COLO829 (cell line): ENCODE measurements at places on chromosomes 6 and 20.

- DNase-seq: no peak
These were observed 233.9 kb downstream of the SAMD5 start for GRCh38 chr6:147742440-147742839.

DNA sequence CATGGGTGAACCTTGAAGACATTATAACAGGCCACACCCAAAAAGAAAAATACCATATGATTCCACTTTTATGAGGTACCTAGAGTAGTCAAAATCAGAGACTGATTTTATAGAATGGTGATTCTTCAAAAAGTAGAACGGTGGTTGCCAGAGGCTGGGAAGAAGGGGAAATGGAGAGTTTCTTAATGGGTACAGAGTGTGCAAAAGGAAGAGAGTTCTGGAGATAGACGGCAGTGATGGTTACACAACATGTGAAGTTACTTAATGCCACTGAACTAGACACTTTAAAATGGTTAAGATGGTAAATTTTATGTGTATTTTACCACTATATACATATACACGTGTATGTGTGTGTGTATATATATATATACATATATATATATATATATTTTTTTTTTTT is 80.8 kb downstream of the PRND start:
- no peak for DNase-seq

- DNase-seq: no peak
These were observed 7.5 kb upstream of the APCDD1L start for GRCh38 chr20:58522666-58523065.

GRCh38 chr6:100237821-100238220 is 226.9 kb downstream of the SIM1 start:
- no peak for DNase-seq

DNA sequence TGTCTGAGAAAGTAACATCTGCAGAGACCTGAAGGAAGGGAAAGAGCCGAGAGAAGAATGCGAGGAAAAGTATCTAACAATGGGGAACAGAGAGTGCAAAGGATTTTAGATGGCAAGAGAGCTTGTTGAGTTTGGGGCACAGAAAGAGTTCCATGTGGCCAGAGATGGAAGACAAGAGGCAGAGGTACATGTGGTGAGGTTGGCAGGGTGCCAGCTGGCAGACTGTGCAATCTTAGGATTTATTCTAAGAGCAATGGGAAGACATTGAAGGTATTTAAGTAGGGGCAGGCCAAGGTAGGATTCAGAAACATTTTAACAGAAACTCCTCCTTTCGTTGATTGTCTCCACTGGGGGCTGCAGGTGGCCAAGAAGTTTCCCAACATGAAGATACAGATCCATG is 20.4 kb upstream of the LBP start:
- DNase-seq: no peak

- no peak for DNase-seq
These were observed 294.3 kb upstream of the MAN1A1 start for GRCh38 chr6:119643876-119644275.

DNA sequence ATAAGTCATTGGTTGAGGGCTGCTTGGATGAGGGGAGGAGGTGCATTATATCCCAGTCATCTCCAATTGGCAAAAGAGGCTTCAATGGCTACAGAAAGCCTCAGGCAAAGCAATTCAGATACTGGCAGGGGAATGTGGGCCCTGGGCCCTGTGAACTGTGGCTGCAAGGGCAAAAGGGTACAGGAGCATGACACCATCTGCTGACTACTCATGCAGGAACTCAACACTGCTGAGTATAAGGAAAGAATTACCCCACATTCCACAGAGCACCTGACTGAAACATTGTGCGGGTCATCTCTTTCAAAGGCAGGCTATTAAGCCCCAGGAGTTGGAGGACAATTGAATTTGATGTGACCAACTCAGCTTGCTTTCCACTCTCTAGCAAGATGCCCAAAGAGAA is 92.1 kb upstream of the SPTLC3 start:
- DNase-seq: no peak

DNA sequence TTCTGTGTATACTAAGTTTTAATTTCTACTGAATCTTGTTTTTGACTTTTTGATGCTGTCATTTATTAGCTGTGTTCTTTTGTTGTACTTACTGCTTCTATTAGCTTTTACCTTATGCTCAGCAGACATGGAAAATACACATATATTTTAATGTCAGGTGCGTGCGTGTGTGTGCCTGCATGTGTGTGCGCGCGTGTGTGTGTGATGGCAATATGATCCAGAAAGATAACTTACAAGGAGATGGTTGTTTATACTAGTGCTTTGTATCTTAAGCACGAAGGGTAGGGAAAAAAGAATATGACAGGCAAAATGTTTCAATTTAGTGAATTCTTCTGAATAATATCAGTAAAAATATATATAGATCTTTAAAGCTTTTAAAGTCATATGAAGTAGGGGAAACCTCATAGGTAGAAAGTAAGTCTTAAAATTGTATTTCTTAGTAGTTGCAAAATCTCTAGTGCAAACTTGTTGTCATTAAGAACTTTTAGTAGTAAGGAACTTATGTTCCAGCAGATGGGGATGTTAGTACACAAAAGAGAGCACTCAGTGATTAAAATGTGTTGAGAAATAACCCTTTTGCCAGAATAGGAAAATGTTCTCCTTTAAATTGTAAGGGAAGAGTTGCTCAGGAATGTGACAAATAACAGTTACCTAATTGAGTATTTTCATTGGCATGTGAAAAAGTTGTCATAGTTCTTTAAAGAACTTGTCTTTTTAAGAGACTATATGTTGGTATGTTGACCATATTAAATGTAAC is 13.2 kb downstream of the QKI start:
- DNase-seq: no peak

- DNase-seq: no peak
These were observed 42.2 kb upstream of the ADIG start for GRCh38 chr20:38538789-38539188.

GRCh38 chr20:58651946-58652605 is 993 bp downstream of the STX16 start:
- DNase-seq: peak; percentile 96

GRCh38 chr6:70700922-70701876 is 33.5 kb downstream of the SMAP1 start:
- DNase-seq: no peak

DNA sequence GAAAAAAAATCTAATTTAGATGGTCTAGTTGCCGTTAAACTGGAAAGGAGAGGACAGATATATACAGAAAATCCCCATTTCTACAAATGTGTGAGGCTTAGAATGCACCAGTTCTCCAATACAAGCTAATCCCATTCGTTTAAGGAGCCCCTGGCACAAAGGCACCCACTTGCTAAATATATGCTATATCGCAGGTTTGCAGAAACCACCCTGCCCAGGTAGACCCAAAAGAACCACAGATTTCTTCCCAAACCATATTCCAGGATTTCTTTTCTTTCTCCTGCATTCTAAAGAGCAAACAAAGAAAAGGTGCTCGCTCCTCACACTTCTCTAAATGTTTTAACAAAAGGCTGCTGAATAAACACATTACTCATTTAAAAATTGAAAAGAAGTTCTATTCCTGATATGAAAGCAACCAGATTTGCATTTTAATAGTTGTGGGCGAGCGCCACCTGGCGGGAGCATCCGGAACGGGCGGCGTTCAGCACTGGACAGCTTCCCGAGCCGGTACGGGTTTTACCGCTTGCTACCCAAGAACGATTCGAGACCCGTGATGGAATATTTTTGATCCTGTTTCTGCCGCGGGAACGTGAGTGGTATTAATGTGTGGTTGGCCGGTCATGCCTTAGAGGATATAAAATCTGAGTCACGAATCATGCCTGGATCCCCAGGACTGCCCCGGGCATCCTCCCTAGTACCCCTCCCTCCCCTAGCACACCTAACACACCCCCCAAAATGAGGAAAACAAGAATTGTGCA is 2.1 kb downstream of the PTPRT start:
- DNase-seq: peak; percentile 91
